ENCODE measurements at places on chromosomes 1 and 21.

DNA sequence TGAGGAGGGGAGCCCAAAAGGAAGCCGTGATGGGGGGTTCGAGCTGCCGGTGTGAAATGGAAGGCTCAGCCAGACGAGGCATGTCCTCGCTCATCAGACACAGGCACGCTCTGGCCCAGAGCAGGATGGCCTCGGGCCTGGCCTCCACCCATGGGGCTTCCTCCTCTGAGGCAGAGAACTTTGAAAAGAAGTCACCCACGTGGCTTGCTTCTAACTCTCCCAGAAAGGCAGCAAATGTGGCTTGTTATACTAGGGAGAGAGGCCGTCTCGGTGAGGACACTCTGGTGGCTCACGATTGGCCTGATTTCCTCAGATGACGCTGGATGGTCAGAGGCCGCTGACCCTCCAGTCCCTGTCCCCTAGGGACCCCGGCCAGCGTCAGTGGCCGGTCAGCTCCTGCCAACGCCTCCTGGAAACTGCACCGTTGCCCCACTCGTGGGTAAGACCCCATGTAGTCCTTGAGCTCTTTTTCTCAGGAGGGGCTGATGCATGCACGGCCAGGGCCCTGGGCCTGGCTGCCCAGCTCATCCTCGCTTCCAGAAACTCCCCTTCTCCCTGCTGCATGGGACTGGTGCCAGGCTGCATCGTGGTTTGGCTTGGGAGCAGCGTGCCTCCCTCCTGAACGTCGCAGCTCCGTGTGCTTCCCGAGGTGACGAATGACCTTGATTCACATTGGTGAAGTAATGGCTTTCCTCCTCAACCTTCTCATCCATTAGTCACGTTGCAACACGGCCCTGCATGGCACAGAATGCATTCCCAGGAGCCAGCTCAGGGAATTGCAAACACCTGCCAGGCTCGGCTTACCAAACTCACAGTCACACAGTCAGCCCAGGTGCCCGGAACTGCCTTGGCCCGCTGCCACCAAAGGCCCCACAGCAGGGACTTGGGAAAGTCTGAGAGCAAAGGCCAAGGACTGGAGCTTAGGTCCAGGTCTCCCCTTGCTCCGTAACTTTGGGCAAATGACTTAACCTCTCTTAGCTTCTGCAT lies 58.8 kb downstream of the TOMM20 start:
- H3K27ac ChIP-seq: peak overlapping the region; percentile 48
- no peaks in the 10 kb centered on the region for H3K36me3 ChIP-seq

DNA sequence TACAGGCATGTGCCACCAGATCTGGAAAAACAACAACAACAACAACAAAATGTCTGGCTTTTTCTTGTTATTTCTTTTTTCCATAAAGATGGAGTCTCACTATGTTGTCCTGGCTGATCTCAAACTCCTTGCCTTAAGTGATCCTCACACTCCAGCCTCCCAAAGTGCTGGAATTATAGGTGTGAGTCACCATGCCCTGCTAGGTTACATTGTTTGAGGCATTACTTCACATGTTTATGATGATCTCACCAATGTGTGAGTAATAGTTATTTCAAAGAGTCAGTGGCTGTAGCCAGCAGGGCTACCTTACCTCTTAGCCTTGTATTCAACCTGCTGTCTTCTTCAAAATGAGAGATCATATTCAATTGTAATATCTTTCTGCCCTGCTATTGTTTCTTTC lies 445.7 kb downstream of the AMY1C start:
- H3K27ac ChIP-seq: no peak overlapping the region
- H3K36me3 ChIP-seq: no peaks in the 10 kb centered on the region
- H3K4me3 ChIP-seq: no peak overlapping the region
- H3K4me1 ChIP-seq: no peaks in the 10 kb centered on the region
- no peaks in the 10 kb centered on the region for H3K27me3 ChIP-seq

DNA sequence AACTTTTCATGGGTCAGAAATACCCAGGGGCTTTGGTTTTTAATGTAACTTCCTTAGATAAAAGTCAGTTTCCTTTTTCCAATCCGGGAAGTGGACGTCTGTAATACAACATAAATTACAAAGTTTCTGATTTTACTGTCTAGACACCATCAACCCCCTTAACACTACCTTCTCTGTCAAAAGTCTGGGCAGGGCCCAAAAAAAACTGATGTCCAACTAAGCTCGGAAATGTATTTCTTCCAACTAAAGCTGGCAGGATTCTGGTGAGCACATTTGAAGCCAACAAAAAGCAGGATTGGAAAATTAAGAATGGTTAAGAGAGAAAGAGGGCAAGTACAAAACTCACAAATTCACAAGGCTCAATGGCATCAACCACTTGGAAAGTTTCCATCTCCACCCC lies 24.3 kb downstream of the DDAH1 start:
- peaks cover 13% of the 10 kb centered on the region for H3K4me1 ChIP-seq
- no peaks in the 10 kb centered on the region for H3K36me3 ChIP-seq
- no peak for DNase-seq
- H3K4me3 ChIP-seq: no peak overlapping the region
- no peak overlapping the region for H3K27ac ChIP-seq
- no peaks in the 10 kb centered on the region for H3K27me3 ChIP-seq

GRCh38 chr1:233252441-233252840 lies 43.1 kb downstream of the PCNX2 start:
- DNase-seq: no peak
- H3K36me3 ChIP-seq: no peaks in the 10 kb centered on the region
- no peaks in the 10 kb centered on the region for H3K4me1 ChIP-seq
- H3K27ac ChIP-seq: no peak overlapping the region
- H3K4me3 ChIP-seq: no peak overlapping the region

- no peak overlapping the region for H3K4me3 ChIP-seq
- H3K4me1 ChIP-seq: no peaks in the 10 kb centered on the region
- H3K27me3 ChIP-seq: no peaks in the 10 kb centered on the region
Measured at GRCh38 chr1:90204780-90205179, 209.9 kb downstream of the ZNF326 start.

GRCh38 chr1:155379180-155379579 lies 58.5 kb downstream of the RUSC1 start:
- H3K27me3 ChIP-seq: no peaks in the 10 kb centered on the region
- peak overlapping the region; percentile 68 for H3K27ac ChIP-seq
- peaks cover 43% of the 10 kb centered on the region for H3K36me3 ChIP-seq

DNA sequence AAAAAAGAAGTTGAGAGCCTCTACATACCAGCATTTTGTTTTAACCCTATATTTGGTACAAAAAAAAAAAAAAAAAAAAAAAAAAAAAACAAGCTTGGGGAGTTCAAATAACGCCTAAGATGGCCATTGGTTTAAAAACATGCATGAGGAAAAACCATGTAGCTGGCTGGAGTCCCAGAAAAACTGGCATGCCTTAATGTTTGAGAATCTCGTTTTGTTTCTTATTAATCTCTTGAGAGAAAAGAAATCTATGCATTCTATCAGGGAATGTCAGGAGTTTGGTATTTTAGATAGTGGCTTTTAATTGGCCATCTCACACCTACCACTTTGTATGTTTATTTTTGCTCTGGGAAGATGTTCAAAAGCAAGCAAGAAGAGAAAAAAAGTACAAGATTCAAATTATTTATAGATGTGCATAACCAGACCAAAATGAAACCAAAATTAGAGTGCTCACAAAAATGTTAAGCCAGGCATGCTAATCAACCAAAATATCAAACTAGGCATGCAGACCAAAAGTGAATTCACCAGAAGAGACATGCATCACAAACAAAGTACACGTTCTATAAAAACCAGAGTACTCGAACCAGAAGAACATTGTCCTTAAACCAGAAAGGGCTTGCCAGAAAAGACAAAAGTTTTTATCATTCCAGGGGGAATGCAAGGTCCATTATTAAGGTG lies 156.6 kb downstream of the AK5 start:
- H3K4me1 ChIP-seq: no peaks in the 10 kb centered on the region
- H3K4me3 ChIP-seq: no peak overlapping the region
- no peaks in the 10 kb centered on the region for H3K36me3 ChIP-seq
- H3K27me3 ChIP-seq: no peaks in the 10 kb centered on the region
- no peak for DNase-seq

GRCh38 chr1:42422737-42423136 lies 33.1 kb downstream of the ZMYND12 start:
- no peak overlapping the region for H3K27ac ChIP-seq
- no peak overlapping the region for H3K4me3 ChIP-seq
- no peak for DNase-seq
- H3K36me3 ChIP-seq: no peaks in the 10 kb centered on the region
- H3K4me1 ChIP-seq: peaks cover 28% of the 10 kb centered on the region
- no peaks in the 10 kb centered on the region for H3K27me3 ChIP-seq

DNA sequence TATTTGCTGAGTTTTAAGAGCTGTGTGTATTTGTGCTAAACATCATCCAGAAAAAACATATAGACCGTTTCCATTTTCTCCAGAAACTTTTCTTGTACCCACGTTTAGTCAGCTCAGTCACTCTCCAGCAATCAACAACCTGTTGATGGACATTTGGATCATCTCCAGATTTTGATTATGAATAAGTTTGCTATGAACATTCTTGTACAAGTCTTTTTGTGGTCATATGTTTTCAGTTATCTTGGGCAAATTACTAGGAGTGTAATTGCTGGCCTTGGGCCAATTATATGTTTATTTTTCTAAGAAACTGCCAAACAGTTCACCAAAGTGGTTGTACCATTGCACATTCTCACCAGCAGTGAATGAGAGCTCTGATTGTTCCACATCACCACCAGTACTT lies 221.8 kb downstream of the CENPF start:
- no peaks in the 10 kb centered on the region for H3K36me3 ChIP-seq
- no peak for DNase-seq
- H3K4me1 ChIP-seq: no peaks in the 10 kb centered on the region
- no peaks in the 10 kb centered on the region for H3K27me3 ChIP-seq
- no peak overlapping the region for H3K27ac ChIP-seq
- H3K4me3 ChIP-seq: no peak overlapping the region

GRCh38 chr1:29746076-29746665 lies 509.8 kb downstream of the PTPRU start:
- H3K36me3 ChIP-seq: no peaks in the 10 kb centered on the region
- no peak for DNase-seq
- H3K27ac ChIP-seq: no peak overlapping the region
- H3K4me1 ChIP-seq: no peaks in the 10 kb centered on the region
